NCI-H1105 treated with DMSO at 0.1 percent for 48 hours (cell line): ENCODE measurements at places on chromosomes 2 and 18.

GRCh38 chr18:35835366-35835765, 137.1 kb upstream of the RMP24 start:
- no peak for DNase-seq

DNA sequence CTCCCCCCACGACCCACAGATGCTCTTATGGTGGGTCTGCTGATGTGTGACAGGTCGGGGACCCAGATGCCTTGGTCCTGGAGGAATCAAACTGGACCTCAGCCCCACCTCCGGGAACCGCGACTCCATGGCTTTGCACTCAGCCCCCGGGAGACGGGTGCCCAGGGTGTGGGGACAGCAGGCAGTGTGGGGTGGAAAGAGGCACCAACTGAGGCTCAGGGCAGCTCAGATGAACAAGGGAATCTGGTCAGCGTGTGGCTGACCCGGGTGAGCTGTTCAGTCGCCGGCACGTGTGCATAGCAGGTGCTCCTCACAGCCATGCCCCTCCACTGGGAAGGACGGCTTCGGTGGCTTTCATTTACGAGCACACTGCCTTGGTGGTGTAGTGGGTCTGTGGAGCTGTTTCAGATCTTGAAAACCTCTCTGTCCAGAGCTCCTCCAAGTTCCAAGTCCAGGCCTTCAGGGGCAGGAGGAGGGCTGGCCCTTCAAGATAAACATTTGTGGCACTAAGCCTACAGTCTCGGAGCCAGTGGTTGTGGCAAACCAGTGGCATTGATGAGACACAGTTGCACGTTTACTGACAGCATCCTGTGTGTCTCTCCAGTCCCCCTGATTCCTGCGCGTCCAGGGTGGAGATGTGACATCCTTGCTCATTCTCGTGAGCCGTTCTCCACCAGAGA, 471.2 kb upstream of the HS6ST1 start:
- DNase-seq = no peak

GRCh38 chr2:45675263-45675812, 23.9 kb downstream of the PRKCE start:
- DNase-seq = peak; percentile 9

GRCh38 chr2:127953849-127954248, 68.1 kb upstream of the AMMECR1L start:
- DNase-seq = no peak

DNA sequence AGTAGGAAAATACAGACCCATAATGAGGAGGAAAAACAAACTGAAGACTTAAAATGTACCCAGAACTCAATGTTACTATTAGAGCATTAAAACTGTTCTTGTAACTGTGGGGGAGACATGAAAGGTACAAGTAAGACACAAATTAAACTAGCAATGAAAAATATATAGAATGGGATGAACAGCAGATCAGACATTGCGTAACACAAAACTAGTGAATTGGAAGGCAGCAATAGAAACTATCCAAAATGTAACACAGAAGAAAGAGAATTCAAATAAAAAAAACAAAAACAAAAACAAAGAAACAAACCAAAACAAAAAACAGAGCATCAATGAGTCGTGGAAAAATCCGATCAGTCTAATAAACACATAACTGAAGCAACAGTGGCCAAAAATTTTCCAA, 127.1 kb upstream of the CNGA3 start:
- DNase-seq = no peak

- no peak for DNase-seq
Observed at GRCh38 chr2:20551260-20551944, 99.5 kb downstream of the HS1BP3 start.

DNA sequence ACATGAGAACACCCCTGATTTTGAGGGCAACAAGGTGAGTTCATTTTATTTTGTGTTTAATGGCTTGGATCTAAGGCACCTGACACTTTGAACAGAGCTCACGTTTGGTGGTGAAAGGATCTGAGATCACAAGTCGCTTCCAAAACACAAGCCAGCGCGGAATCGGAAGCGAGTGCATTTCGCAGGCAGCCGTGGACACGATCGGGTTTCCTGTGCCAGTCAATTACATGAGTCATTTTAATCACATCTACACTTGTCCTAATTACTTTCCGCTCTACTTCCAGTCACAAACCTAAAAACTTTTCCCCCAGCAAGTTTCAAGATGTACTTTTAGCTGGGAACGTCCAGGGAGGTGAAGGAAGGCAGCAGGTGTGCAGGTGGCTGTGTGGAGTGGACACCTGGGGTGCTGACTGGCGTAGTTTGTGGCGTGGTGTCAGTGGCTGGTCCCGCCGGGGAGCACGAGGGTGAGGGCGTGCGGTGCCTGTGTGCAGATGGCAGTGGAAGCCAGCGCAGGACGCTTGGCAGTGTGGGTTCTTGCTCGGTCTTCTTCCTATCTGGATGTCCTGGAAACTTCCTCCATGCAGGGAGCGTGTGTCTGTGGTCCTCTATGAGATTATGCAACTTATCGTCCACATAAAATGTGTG, 75.6 kb downstream of the DCDC2C start:
- DNase-seq = no peak

DNA sequence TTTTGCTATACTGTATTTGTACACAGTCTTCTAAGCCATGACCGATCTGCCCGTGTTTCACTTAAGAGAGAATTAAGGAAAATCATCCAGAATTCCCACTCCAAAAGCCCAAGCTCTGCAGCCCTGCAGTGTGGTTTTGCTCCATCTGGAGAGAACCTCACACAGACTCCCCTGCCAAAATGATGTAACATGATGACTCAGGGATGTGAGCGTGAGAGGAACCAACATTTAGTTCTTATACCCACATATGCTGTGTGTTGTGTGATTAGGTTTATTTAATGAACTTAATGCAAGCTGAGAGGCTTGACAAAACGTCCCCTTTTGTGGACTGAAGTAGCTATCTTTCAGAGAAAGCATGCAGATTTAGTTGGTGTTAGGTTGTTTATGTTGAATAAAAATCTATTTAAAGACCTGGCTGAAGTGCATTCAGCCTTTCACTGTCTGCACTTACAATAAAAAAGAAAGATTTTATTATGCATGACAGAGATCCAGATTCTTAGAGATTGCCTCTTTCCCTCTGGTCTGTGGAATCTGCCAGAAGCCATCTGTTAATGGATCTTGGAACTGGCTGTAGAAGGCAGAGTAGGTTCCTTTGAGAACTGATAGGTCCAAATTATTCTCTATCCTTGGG, 6.3 kb downstream of the RAB12 start:
- DNase-seq = no peak

- DNase-seq = no peak
Observed at GRCh38 chr2:177783835-177784744, 288.5 kb downstream of the PDE11A start.

- DNase-seq = no peak
Observed at GRCh38 chr18:33040213-33040612, 267.4 kb upstream of the KLHL14 start.

DNA sequence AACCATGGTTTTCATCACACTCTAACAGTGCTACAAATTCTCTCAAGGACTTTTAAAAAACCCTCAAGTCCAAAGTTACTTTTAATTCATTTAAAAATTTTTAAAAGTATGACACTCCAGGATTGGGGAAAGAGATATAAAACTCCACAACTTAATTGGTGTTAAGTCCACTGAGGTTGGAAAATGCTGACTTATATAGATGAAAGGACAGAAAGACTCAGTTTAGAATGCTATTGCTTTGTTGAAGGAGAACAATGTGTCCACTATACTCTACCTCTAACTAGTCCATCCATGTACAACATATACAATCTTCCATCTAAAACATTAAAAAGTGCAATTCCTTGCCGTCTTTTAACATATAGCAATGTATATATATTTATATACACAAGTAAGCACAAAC, 41.2 kb downstream of the CABYR start:
- DNase-seq = no peak

DNA sequence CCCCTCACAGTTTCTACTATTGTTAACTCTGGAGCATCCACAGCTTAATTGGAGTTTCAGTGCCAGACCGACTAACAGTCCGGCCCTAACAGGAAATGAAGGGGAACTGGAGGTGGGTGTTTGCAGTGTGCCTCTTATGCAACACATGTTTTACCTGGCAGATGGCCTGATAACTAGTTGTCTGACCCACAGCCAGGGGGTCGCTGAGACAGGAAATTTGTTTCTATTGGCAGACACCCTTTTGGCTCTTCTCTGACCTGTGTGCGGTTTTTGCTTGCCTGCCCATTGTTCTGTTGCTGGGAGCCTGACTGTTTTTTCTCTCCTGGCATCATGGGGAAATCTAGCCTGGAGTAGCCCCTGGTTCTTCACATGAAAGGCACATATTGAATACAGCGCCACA, 1329.8 kb downstream of the DSC3 start:
- DNase-seq = no peak

- DNase-seq = peak; percentile 60
Observed at GRCh38 chr2:133561045-133561852, 7.0 kb downstream of the NCKAP5 start.
